Sciatic nerve (tissue), 2 donors: ENCODE measurements at places on chromosomes 3 and 15.

DNA sequence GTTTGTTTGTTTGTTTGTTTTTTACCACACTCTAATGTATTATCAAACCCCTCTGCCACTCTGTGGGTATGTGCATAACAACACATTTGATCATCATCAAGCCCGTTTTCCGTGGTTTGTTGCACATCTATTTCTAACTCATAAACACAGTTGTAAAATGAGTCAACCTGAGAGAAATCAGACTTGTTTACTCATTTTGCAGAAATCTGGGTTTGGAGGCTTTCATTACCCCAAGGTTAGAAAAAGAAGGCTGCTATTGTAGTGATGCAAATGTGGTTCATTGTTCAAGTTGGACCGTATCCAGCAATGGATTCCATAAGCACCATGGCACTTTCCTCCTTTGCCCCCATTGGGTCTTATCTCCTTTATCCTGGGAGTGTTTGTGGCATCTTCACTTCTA, 353.2 kb upstream of the SOX2 start:
- DNase-seq: no peak

- DNase-seq: no peak
These were observed 30.1 kb downstream of the PLOD2 start for GRCh38 chr3:146130881-146131371.

DNA sequence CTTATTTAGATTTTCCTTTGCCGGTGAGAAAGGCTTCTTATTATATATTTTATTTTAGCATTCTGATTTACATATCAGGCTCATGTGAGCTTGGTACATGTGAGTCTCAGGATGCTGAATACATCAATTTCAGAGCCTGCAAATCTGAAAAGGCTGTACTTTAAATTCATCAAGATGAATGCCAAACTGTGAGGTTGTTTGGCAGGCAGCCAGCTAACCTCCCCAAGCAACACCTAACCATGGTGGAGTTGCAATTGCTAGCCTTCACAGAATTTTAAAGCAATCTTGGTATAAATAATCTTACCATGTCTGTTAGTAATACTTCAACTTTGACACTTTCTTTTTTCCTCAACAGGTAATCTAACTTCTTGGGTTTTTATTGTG, 252.5 kb downstream of the CDIN1 start:
- DNase-seq: no peak

- no peak for DNase-seq
These were observed 6.0 kb downstream of the PRKCI start for GRCh38 chr3:170228093-170228766.
